ENCODE measurements at places on chromosomes 5 and 9.

GRCh38 chr5:169637549-169638121, 560 bp downstream of the DOCK2 start:
- DNase-seq, result peak; percentile 48

GRCh38 chr5:61724102-61724501, 392.0 kb downstream of the ZSWIM6 start:
- DNase-seq, result no peak

- no peak for DNase-seq
Measured at GRCh38 chr5:77649776-77650175, 11.3 kb upstream of the OTP start.

GRCh38 chr5:9888501-9888901, 258.4 kb upstream of the TAS2R1 start:
- DNase-seq, result no peak

GRCh38 chr5:125276096-125276495, 529.7 kb upstream of the ZNF608 start:
- DNase-seq, result no peak

GRCh38 chr5:76765249-76765648, 49.3 kb downstream of the F2R start:
- no peak for DNase-seq

GRCh38 chr5:102099766-102100331, 196.2 kb downstream of the SLCO4C1 start:
- DNase-seq, result no peak

DNA sequence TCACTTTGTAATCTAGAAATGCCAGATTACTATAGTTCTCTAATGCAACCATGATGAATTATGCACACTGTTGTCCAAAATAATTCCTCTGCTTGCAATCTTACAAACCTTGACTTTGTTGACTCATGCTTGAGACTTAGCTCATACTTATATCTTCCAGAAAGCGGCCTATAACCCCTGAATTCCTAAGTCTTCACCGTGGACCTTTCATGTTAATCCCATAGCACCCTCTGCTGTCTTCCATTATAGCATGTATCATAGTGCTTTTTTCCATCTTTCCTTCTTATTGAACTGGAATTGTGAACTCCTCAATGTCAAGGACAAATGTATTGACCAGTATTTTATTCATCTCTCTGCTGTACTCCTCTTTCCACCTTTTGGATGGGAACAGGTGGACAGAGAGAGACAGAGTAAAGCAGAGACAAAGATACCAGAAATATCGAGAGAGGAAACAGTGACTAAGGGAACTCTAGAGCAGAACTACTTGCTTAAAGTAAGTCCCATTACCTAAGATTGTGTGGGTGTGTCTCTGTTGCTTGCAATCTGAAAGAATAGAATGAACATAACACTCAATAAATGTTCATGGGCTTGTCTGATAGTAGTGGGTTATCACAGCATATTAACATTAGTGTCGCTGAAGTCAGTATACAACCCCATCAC, 110.0 kb downstream of the LURAP1L start:
- no peak for DNase-seq

DNA sequence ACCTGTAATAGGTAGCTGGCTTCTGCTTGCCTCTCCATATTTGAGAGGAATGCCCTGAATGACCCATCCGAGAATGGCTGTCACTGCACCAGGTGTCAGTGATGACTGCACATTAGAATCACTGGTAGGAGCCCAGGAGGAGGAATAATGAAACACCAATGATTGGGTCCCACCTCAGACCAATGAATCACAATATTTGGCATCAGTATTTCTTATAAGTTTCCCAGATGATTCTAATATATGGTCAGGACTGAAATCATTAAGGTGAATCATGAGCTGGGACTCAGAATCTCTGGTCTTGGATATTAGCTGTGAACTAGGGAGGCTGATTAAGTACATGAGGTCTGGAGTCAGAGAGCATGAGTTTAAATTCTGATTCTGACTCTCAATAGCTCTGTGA, 23.4 kb downstream of the ARSB start:
- DNase-seq, result no peak

DNA sequence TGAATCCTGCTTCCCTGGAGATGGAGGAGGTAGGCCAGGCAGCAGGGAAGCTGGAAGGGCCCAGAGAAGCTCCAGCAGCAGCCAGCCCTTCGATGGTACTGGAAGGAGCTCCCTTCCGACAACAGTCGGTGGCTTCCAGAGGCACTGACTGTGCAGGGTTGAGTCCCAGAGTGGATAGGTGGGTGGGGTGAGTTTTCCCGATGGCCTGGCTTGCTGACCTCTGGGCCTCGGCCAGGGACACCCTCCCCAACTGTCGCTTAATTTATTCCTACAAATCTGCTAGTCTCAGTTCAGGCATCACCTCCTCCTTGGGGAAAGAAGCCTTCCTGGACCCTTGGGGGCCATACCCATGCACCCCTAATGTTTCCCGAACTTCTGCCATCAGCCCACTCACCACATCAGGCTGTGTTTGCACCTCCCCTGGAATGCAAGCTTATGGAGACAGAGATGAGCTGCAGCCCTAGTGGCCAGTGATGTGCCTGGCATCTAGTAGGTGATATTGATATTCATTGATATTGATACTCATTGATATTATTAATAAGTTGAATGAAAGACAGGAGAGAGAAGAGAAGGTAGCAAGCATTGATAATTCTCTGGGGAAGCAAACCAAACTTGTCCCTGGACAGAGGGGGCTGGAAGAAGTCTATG, 104.6 kb upstream of the BOD1 start:
- no peak for DNase-seq
